ENCODE measurements at places on chromosomes 7 and 10. TPM values are rescaled to one million over a fixed set of nuclear protein-coding genes. Genes with fewer than 3 reads are reported as not detected.

DNA sequence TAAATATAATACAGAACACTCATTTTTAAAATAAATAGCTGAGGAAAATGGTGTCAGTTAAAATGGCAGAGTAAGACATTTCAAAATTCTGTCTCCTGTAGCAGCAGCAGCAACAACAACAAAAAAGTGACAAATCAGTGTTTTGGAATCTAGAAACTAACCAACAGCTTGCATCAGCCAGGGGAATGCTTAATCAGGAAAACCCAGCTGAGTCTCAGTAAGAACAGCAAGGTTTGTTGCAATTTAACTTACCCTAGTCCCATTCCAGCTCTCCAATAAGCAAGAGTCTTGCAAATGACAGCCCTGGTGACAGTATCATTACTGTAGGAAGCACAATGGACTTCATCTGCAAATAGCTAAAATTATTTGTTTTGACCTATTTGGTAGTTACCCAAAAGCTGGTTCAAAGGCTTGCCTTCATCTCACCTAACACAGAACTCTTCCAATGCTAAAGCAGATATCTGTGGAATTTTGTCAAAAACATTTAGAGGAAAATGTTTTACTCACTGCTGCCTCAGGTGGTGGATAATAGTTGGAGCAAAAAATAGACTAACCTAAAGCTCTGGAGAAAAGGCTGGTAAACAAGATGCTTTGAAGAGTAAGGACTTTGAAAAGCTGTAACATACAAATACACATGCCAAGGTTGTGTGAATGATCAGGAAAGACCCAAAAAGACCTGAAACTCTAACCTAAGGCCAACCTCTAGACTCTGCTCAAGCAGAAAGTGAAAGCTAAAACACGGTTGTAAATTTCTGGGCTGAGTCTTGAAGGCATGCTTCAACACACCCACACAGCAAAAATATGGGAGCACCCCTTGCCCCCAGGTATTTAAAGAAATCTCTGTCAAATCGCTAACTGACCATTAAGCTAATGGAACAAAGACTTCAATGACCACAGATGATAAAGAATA, 9.9 kb upstream of the ARHGAP22 start:
- DNase-seq: peak; percentile 30

DNA sequence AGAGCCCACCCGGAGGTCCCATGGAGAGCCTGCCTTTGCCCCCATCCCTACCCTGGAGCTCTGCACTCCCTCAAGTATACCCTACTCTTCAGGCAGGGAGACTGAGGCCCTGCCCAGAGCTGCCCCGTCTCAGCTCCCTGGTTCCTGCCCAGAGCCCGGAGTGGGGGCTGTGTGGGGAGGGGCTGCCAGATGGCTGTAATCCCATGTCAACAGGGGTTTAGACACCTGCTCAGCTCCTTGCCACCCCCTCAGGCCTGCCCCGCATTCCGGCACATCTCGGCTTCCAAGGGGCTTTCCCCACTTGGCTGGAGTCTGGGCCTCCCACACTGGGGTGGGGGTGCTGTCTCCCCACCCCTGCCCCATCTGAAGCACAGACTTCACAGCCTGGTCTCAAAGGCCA, 20.9 kb upstream of the LFNG start:
- DNase-seq: no peak

- no peak for DNase-seq
Observed at GRCh38 chr7:51995596-51996179, 679.1 kb upstream of the COBL start.

GRCh38 chr7:155521743-155522398, 24.5 kb downstream of the CNPY1 start:
- no peak for DNase-seq

GRCh38 chr7:103466814-103467213, 20.8 kb upstream of the SLC26A5 start:
- DNase-seq: no peak

DNA sequence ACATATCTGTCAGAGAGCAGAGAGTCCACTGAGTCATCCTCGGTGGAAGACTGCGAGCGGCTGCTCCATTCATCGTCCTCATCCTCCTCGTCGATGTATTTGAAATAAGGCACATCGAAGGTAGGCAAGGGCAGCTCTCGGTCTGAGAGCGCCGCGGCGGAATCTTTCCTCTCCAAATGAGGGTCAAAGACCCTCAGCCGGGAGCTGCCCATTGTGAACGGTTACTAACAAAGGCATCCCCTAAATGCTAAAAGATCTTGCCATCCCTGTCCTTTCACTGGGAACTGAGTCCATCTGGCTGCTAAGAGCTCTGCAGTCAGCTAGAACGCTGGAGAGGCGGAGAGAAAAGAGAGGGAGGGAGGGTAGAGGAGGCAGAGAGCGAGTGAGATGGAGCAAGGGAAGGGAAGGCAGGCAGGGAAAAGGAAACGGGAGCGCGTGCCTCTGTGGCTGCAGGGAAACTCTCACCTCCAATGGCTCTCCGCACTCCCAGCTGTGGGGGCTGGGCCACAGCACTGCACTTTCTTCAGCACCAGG, 163.4 kb downstream of the RAPGEF5 start:
- DNase-seq: no peak

GRCh38 chr10:17250736-17251135, 22.7 kb downstream of the VIM start:
- no peak for DNase-seq

DNA sequence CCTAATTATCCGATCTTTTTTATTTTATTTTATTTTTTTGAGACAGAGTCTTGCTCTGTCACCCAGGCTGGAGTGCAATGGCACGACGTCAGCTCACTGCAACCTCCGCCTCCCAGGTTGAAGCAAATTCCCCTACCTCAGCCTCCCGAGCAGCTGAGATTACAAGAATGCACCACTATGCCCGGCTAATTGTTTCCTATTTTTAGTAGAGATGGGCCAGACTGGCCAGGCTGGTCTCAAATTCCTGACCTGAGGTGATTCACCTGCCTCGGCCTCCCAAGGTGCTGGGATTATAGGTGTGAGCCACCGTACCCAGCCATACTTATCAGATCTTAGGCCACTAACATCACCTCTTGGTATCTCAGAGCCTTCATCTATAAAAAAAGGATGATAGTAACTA, 4.9 kb downstream of the SLC25A13 start:
- DNase-seq: no peak

DNA sequence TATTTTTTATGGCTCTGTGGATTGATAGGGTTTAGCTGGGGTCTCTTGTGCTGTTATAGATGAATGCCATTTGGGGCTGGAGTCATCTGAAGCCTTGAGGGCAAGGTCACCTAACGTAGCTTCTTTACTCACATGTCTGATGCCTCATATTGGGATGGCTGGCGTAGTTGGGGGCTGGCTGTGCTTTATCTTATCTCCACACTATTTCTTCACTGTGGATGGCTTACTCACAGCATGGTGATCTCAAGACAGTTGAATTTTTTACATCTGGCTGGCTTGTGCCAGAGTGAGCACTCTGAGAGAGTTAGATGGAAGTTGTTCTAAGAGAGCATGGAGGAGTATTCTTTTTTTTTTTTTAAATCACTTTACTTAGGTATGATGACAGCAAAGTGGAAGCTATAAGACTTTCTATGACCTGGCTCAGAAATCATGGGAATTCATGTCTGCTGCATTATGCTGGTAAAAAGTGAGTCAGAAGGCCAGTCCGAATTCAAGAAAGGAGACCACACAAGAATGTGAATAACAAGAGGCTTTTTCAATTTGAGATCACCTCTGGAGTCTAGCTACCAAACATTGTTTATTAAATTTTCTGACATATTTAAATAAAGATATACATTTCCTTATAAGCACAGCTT, 252.4 kb upstream of the TPK1 start:
- no peak for DNase-seq

- DNase-seq: no peak
Observed at GRCh38 chr7:140232957-140233917, 56.5 kb upstream of the KDM7A start.

GRCh38 chr7:924541-925231, 29.8 kb downstream of the ADAP1 start:
- DNase-seq: peak; percentile 99

DNA sequence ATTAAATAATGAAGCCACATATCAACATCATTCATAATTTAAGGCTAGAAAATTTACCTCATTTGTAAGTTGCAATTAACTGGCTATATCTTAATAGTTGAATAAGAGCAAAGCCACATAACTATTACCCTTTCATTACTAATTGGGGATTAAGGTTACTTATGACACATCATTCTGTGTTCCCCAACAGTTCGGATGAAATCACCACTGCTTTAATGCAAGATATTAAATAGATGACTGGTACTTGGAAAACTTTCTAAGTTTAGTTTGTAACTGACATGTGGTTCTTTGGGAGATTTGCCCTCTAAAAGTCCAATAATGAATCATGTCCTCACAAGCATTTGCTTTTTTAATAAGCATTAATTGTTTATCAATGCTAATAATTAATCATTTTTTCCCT, 109.1 kb downstream of the MTERF1 start:
- no peak for DNase-seq

GRCh38 chr7:3695602-3696001, 394.6 kb downstream of the SDK1 start:
- DNase-seq: no peak

DNA sequence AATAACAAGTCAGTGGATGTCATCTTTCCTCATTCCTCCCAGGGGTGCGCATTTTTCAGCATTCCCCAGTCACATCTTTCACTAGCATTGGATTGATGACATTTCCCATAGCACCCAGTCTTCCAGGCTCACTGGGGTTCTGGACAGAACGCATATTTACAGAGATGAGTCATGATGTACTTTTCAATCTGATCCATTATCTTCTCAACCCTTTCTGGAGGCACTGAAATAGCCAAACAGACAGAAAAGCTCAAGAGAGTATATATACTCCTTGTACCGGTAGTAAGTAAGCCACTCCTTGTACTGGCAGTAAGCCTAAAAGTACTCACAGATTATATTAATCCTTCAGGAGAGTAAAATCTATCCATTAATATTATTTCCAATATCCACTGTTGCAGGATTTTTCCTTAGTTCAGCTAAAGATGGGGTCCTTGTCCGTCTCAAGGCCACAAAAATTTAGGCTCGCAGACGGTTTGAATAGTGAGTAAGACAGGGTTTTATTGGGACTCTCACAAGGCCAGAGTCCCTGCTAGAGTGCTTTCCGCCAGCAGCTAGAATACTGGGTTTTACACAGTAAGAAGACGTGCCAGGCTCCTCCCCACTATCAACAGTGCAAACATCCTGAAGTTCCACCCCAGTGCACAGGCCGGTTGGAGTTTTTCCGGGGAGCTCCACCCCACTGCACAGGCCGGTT, 60.8 kb downstream of the MDH2 start:
- peak; percentile 41 for DNase-seq

DNA sequence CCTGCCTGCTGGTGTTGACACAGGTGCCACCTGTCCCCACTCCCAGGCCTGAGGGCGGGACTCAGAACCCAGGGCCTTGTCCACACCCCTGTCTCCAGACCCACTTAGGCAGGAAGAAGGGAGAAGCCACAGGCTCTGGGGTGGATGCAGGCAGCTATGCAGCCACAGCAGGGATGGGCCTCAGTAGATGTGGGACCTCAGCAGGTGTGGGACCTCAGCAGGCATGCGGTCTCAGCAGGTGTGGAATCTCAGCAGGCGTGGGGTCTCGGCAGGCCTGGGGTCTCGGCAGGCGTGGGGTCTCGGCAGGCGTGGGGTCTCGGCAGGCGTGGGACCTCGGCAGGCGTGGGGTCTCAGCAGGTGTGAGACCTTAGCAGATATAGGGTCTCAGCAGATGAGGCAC, 118.0 kb upstream of the PITRM1 start:
- DNase-seq: peak; percentile 61

DNA sequence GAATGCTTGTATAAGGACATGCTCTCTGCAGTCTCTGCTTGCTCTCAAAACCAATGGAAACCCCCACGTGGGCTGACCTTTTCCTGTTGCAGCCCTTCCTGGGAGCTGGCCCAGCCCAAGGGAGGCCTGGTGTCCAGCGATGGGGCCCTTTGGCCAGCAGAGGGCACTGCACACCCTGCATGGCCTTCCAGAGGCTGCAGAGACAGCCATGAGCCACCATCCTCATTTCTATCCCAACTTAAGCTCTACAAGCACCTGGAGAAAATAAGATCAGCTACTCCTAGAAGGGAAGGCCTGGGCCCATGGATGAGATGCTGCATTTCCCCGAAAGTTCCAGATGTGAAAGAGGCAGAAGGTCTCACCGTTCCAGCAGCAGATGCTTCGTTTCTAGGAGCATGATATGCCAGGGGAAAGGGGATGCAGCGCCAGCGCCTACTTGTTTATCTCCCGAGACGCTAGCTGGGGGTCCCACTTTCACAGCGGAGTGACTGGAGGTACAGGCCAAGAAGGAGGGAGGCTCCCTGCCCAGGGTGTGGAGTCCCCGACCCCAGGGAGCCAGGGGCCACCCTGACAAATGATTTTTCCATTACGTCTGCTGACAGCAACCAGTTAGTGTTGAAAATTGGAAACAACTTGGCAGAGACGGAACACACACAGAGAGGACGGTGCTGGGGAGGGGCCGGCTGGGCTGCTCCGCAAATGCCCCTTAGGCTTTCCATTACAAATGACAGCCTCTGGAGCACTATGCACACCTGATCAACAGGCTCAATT, 106.4 kb downstream of the ZRANB1 start:
- peak; percentile 96 for DNase-seq

CYP26C1 gene
- under 0.01 TPM for total RNA-seq

GPC2 gene
- 1.4 TPM for total RNA-seq

NRCAM gene
- 0.88 TPM for total RNA-seq

CPA4 gene
- 28.2 TPM for total RNA-seq

ADCYAP1R1 gene
- not detected for total RNA-seq

CUBN gene
- total RNA-seq: 0.88 TPM

RHOBTB1 gene
- total RNA-seq: 32.9 TPM

ATP6V0A4 gene
- total RNA-seq: under 0.01 TPM

CPA2 gene
- total RNA-seq: not detected

CROT gene
- total RNA-seq: 20.0 TPM

Measured in osteoblast (primary cell).